ENCODE measurements at places on chromosomes 12 and 14.

GRCh38 chr12:95385246-95386035 is 88.5 kb upstream of the METAP2 start:
- H3K4me3 ChIP-seq, result no peak overlapping the region
- DNase-seq, result no peak
- H3K27me3 ChIP-seq, result peaks cover 4% of the 10 kb centered on the region
- no peaks in the 10 kb centered on the region for H3K36me3 ChIP-seq
- H3K4me1 ChIP-seq, result no peaks in the 10 kb centered on the region

DNA sequence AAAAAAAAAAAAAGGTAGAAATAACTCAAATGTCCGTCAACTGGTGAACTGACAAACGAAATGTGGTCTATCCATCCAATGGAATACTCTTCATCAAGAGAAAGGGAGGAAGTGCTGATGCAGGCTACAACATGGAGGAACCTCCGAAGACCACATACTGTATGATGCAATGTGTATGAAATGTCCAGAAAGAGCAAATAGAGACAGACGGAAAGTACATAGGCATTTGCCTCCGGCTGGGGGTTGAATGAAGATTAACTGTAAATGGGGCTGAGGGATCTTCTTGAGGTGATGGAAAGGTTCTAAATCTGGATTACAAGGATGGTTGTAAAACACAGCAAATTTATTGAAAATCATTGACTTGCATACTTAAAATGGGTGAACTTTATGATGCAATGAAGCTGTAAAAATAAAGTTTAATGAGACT is 35.4 kb downstream of the DLK1 start:
- H3K27me3 ChIP-seq, result no peaks in the 10 kb centered on the region
- DNase-seq, result peak; percentile 77

DNA sequence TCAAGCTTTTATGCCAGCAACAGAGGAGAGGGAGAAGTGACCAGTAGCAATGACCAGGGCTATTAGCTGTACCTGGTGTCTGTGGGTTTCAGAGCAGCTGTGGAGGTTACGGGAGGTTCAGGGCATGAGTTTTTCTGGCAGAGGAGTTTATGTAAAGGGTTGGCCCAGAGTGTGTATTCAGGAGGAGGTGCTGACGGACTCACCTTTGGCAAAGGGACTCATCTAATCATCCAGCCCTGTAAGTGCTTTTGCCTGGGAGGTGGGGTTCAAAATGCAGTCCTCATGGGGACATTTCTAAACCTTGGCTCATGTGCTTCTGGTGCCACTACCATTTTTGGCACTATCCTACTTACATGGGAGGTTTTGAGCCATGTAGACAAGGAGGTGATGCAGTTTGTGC is 95.3 kb downstream of the DAD1 start:
- peaks cover 28% of the 10 kb centered on the region for H3K27me3 ChIP-seq
- no peak for DNase-seq
- H3K4me3 ChIP-seq, result no peak overlapping the region
- no peak overlapping the region for H3K27ac ChIP-seq

DNA sequence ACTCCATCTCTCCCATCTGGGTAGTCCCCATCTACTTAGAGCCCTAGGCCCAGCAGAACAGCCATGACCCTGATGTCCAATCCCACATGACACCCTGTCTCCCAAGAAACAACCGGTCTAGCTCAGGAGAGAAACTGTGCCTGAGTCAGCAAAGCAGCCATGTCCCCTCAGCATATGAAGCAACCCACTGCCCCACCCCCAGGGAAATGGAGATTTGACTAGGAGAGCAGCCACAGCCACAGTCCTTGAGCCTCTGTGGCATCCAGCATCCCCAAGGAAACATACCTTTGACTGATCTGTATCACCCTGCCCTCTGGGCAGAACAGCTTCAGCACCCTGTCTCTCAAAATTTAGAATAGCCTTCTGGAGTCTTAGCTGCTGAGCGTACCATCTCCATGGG is 641.9 kb upstream of the FBXO33 start:
- DNase-seq, result no peak
- no peaks in the 10 kb centered on the region for H3K27me3 ChIP-seq
- no peaks in the 10 kb centered on the region for H3K36me3 ChIP-seq
- H3K27ac ChIP-seq, result no peak overlapping the region
- H3K4me1 ChIP-seq, result no peaks in the 10 kb centered on the region

- peak; percentile 65 for DNase-seq
- peaks cover 80% of the 10 kb centered on the region for H3K4me1 ChIP-seq
- peak within 1 kb of the TSS; percentile 82 for H3K27ac ChIP-seq
- peak within 1 kb of the TSS; percentile 85 for H3K4me3 ChIP-seq
- no peaks in the 10 kb centered on the region for H3K36me3 ChIP-seq
- H3K27me3 ChIP-seq, result no peaks in the 10 kb centered on the region
Measured at GRCh38 chr12:6341417-6342139, at the start of gene TNFRSF1A. Gene TNFRSF1A, minus strand, starts transcription at chr12:6342076. Its CDS starts 262 bp downstream, at chr12:6341814.

DNA sequence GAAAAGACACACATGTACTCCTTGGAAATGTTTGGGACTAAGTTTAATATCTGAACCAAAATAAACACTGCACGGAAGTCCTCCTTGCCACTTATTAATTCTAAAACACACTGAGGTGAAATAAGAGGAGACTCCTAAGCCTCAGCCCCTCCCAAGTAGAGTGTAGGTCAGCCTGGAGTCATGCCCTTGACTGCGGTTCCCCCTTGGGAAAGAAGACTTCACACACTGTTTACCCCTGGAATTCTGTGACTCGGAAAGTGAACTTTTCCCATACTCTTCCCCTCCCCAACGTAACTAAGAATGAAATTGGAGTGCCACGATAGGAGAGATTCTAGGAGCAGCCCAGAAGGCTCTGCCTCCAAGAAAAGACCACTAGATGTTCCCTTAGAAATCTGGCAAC is 8.6 kb upstream of the TFCP2 start:
- no peak overlapping the region for H3K27ac ChIP-seq
- H3K4me1 ChIP-seq, result peaks cover 37% of the 10 kb centered on the region
- no peak overlapping the region for H3K4me3 ChIP-seq
- no peaks in the 10 kb centered on the region for H3K27me3 ChIP-seq

DNA sequence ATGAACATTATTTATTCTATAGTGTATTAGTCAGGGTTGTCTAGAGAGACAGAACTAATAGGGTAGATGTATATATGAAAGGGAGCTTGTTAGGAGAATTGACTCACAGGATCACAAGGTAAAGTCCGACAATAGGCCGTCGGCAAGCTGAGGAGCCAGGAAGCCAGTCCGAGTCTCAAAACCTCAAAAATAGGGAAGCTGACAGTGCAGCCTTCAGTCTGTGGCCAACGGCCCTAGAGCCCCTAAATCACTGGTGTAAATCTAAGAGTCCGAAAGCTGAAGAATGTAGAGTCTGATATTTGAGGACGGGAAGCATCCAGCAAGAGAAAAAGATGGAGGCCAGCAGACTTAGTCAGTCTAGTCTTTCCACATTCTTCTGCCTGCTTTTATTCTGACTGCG is 912.2 kb downstream of the FLRT2 start:
- H3K36me3 ChIP-seq, result no peaks in the 10 kb centered on the region
- DNase-seq, result no peak
- H3K4me3 ChIP-seq, result no peak overlapping the region
- no peak overlapping the region for H3K27ac ChIP-seq
- H3K4me1 ChIP-seq, result no peaks in the 10 kb centered on the region
- no peaks in the 10 kb centered on the region for H3K27me3 ChIP-seq

DNA sequence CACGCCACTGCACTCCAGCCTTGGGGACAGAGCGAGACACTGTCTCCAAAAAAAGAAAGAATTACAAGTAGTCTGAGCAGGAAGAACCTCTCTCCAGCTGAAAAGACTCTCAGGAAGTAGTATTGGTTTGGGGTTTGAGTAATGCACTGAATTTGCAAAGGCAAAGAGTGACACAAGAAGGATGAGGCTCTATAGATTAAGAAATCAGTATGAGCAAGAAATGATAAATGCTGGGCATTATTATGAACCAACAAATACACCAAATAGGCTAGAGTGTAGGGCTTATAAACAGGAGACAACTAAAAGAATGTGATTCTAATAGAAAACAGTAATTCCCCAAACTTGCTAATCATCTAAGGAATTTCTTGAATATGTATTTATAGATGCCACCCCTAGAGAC is 2.6 kb upstream of the SLC35E3 start:
- H3K4me1 ChIP-seq, result peaks cover 12% of the 10 kb centered on the region
- no peak overlapping the region for H3K27ac ChIP-seq
- no peaks in the 10 kb centered on the region for H3K27me3 ChIP-seq

DNA sequence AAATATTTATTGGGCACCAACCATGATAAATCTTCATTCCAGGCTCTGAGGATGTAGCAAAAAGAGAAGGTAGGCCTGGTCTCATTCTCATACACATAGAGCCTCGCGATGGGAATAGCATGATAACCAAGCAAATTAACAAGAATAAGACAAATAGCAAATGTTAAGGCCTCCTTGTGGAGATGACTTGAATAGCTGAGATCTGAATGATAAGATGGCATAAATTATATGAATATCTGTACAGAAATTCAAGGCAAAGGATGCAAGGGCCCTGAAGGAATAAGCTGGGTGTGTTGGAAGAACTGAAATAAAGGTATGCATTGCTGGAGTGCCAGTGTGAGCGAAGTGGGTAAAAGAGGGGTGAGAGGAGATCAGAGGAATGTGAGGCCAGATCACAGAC is 114.8 kb downstream of the ALX1 start:
- no peak overlapping the region for H3K27ac ChIP-seq
- no peaks in the 10 kb centered on the region for H3K27me3 ChIP-seq
- no peak overlapping the region for H3K4me3 ChIP-seq
- no peaks in the 10 kb centered on the region for H3K4me1 ChIP-seq
- no peaks in the 10 kb centered on the region for H3K36me3 ChIP-seq
- DNase-seq, result no peak

- H3K4me3 ChIP-seq, result no peak overlapping the region
- DNase-seq, result no peak
- H3K36me3 ChIP-seq, result no peaks in the 10 kb centered on the region
- H3K27me3 ChIP-seq, result no peaks in the 10 kb centered on the region
- H3K4me1 ChIP-seq, result no peaks in the 10 kb centered on the region
Measured at GRCh38 chr14:32382704-32383103, 53.6 kb downstream of the AKAP6 start.

DNA sequence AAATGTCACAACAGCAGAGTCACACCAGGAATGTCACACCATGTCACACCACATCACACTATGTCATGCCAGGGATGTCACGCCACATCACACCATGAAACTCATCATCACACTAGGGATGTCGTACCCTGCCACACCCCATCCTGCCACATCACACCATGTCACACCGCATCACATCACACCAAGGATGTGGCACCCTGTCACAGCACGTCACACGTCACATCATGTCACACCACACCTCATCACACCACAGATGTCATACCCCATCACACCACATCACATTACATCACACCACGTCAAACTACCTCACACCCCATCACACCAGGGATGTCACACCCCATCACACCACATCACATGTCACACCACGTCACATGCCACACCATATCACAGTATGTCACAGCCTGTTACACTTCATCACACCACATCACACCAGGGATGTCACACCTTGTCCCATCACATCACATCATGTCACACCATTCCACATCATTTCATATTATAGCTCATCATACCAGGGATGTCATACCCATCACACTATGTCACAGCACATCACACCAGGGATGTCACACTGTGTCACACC is 90.9 kb downstream of the TMEM121 start:
- DNase-seq, result no peak
- no peaks in the 10 kb centered on the region for H3K4me1 ChIP-seq
- H3K4me3 ChIP-seq, result no peak overlapping the region

GRCh38 chr14:90726656-90727055 is 89.6 kb downstream of the TTC7B start:
- no peaks in the 10 kb centered on the region for H3K27me3 ChIP-seq
- DNase-seq, result no peak
- no peak overlapping the region for H3K27ac ChIP-seq
- no peaks in the 10 kb centered on the region for H3K4me1 ChIP-seq

- H3K36me3 ChIP-seq, result no peaks in the 10 kb centered on the region
- H3K4me1 ChIP-seq, result peaks cover 25% of the 10 kb centered on the region
- no peak overlapping the region for H3K27ac ChIP-seq
- no peak overlapping the region for H3K4me3 ChIP-seq
Measured at GRCh38 chr14:61477712-61478462, 156.5 kb downstream of the PRKCH start.

GRCh38 chr12:71626098-71626497 is 37.5 kb downstream of the ZFC3H1 start:
- H3K27ac ChIP-seq, result peak overlapping the region; percentile 23
- no peak for DNase-seq
- peaks cover 7% of the 10 kb centered on the region for H3K4me1 ChIP-seq
- H3K4me3 ChIP-seq, result no peak overlapping the region

DNA sequence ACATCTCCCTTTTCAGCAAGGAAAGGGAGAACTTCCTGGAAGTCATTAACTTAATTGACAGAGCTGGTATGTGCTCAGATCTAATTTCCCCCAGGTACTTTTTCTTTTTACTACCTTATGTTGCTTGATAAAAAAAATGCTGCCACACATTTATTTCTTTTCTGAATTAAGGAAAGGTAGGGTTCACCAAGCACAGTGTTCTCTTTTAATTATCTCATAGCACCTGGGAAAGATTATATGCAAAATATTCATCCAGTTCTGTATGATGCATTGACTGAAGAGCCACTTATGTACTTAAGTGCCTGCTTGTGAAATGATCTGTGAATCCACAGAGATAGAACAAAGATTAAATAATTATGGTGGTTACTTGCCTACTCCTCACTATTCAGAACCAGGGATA is 25.1 kb downstream of the KCNC2 start:
- H3K4me1 ChIP-seq, result no peaks in the 10 kb centered on the region
- H3K36me3 ChIP-seq, result no peaks in the 10 kb centered on the region
- no peak overlapping the region for H3K27ac ChIP-seq
- H3K27me3 ChIP-seq, result no peaks in the 10 kb centered on the region
- no peak for DNase-seq
- no peak overlapping the region for H3K4me3 ChIP-seq

GRCh38 chr12:94793191-94793595 is 142.8 kb upstream of the TMCC3 start:
- no peak for DNase-seq
- no peaks in the 10 kb centered on the region for H3K36me3 ChIP-seq
- H3K4me3 ChIP-seq, result no peak overlapping the region
- no peak overlapping the region for H3K27ac ChIP-seq

- no peak overlapping the region for H3K27ac ChIP-seq
- H3K36me3 ChIP-seq, result no peaks in the 10 kb centered on the region
- no peak for DNase-seq
- H3K27me3 ChIP-seq, result no peaks in the 10 kb centered on the region
- no peak overlapping the region for H3K4me3 ChIP-seq
Measured at GRCh38 chr14:65128096-65128495, 25.8 kb upstream of the MAX start.

DNA sequence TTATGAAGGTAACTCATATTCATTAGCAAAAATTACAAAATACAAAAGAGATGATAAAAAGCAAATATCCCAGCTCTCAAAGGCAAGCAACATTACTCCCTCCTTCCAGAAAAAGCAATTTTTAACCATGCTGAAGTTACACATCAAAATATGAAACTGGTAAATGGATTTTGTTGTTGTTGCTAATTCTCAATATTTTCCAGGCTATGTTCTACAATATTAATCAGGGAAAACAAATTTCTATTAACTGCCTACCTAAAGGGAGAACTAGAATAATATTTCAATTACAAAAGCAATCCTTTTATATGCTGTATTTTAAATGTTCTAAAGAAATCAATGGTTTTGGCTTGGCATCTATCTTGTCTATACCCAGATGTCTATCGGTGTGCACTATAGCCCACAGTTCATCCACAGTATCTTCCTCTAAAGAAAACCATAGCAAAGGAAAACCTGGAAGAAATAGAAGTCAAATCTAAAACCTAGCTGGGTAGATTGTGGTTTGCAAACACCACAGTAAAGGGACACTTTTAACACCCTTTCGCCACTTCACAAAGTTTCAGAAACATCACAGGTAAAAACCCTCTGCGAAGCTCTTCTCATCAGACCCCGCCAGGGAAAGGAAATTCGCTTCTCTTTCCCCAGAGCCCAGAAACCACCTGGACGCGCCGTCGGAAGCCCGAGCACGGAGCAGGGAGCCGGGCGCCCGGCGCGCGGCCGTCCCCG is 32.0 kb downstream of the TC2N start:
- no peak overlapping the region for H3K27ac ChIP-seq
- H3K4me3 ChIP-seq, result no peak overlapping the region
- no peaks in the 10 kb centered on the region for H3K27me3 ChIP-seq
- H3K36me3 ChIP-seq, result no peaks in the 10 kb centered on the region

Data from HepG2 (cell line).